ENCODE measurements at places on chromosomes 3 and 15.
A peak's percentile ranks its signal among the peaks of the same experiment; 100 is the strongest.

GRCh38 chr15:80878242-80878866 lies 99.2 kb downstream of the CEMIP start:
- no peak for DNase-seq

GRCh38 chr3:186882881-186883685 lies 40.6 kb downstream of the ADIPOQ start:
- DNase-seq, result peak; percentile 45

DNA sequence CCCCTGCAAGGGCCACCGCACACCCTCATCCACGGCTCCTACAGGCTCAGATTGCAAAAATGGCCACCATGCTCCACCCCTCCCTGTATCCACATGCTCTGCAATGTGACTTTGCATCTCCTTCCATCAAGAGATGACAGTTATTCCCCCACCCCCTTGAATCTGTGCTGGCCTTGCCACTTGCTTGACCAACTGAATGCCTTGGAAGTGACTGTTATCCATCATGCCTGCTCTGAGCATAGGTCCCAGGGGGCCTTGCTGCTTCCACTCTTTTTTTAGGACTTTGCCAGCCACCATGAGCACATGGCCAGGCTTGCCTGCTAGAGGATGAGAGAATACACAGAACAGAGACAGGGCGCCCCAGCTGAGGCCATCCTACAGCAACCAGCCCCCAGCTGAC lies 13.6 kb downstream of the HAPLN3 start:
- no peak for DNase-seq

GRCh38 chr3:144317961-144318360 lies 346.3 kb downstream of the DIPK2A start:
- DNase-seq, result no peak

GRCh38 chr3:50850639-50851511 lies 176.1 kb downstream of the DOCK3 start:
- DNase-seq, result no peak

GRCh38 chr3:62503516-62503915 lies 130.2 kb upstream of the FEZF2 start:
- DNase-seq, result no peak

DNA sequence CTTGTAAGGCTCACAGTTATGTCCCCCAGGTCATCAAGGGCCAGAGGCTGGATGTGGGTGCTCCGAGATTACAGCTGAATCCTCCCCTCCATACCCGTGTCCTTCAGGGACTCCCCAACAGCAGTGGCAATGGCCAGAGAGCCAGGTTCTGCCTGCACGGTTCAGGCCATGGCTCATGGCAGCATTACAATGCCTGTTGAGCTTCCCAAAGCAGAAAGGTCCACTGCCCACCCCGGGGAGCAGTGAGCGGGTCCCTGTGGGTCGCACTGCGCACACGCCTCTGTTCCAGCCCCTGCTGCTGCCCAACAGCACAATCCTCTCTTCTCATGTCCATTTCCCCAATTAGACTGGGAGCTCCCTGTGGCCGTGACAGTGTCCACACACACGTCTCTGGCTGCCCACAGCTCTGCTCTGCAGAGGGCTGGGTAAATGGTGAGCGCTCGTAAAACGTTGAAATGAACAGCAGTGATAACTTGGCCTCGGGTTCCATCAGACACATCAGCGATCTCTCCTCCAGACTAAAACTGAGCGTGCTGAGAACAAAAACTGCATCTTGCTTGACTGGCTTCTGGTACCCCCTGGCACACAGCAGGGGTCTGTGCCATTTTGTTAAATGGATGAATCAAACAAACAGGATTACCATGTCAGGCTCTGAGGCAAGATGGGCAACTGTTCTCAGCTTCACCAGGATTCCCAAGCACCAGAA lies 80.4 kb downstream of the VGLL4 start:
- DNase-seq, result no peak

GRCh38 chr15:88906551-88906950 lies 6.6 kb downstream of the MFGE8 start:
- DNase-seq, result no peak

DNA sequence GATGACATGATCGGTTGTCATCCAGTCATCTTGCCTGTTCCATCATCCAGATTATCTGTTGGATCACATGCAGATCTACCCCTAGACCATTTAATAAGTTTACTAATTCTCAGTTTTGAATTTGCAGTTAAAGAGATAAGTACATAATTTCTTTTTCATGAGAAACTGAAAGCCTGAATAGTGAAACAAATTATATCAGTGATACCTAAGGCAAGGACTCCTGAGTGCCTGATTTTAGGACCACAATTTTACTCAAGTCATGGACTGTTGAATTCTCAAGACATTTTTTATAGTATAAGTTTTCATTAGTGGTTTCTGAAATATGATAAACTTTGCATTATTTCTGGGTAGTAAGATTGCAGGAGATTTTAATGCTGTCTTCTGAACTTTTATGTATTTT lies 13.2 kb downstream of the SIDT1 start:
- DNase-seq, result no peak

GRCh38 chr3:37943631-37944314 lies 46.8 kb upstream of the VILL start:
- DNase-seq, result no peak

GRCh38 chr3:25144430-25144829 lies 283.6 kb upstream of the RARB start:
- no peak for DNase-seq

DNA sequence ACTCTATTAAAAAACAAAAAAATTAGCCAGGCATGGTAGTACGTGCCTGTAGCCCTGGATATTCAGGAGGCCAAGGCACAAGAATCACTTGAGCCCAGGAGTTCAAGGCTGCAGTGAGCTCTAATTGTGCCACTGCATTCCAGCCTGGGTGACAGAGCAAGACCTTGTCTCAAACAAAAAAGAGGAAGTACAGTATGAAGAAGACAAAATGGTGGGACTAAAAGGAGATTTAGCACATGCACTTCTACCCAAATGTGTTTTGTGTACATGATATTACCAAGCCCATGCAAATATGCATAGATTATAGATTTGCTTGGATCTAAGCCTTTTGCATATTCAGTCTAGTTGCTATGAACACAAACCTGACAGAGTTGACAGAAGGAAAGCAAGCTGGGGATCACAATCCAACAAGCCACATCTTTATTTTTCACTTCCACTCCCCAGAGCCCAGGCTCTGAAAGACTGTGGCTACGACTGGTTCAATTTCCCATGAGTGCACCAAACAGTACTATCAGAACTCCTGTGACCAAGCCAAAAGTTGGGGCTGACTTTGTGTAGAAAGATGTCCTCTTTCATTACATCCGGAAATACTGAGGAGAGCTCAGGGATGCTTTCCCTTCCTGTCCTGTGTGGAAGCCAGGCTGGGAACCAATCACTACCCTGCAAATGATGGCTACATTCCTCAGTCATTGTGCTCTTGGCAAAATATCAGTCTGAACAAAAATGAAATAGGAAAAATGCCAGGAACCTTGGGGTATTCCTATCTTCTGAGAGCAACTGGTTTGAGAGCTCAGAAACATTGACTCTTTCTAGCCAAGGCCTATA lies 49.4 kb downstream of the TGM4 start:
- no peak for DNase-seq

DNA sequence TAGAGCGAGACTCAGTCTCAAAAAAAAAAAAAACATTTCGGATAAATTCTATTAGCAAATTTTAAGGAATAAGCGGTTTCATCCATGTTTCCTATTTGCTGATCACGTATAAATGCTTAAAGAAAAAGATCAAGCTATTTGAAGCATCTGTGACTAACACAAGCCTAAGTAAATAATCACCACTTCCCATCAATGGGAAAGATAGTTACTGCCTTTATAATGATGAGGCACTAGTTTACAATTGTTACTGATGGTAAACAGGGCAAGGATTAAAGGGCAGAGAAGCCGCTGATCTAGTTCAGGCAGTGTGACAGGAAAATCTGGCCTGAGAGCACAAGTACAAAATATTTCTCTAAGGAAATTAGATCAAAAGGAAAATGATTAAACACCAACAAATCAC lies 13.7 kb downstream of the CLPX start:
- DNase-seq, result no peak

GRCh38 chr3:44264146-44264545 lies 22.5 kb downstream of the TOPAZ1 start:
- no peak for DNase-seq

GRCh38 chr3:11624161-11624560 lies 19.6 kb downstream of the VGLL4 start:
- no peak for DNase-seq

DNA sequence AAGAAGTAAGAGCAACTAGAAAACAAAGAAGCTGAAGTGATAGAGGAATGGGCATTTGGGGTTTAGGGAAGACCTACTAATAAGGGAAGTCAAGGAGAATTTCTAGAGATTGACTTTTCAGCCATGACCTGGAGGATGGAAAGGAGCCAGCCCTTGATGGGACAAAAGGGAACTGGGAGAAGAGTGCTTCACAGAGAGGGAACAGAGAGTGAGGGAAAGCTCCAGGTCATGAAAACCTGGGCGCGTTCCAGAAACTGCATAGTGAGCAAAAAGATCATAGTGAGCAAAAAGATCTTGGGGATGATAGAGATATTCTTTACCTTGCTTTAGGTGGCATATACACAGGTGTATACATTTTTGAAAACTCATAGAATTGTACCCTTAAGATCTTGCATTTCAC lies 143.1 kb upstream of the NUDT16 start:
- no peak for DNase-seq

GRCh38 chr15:66065325-66065724 lies 188.2 kb downstream of the MEGF11 start:
- DNase-seq, result no peak

GRCh38 chr3:8658306-8659212 lies 14.0 kb upstream of the SSUH2 start:
- no peak for DNase-seq

DNA sequence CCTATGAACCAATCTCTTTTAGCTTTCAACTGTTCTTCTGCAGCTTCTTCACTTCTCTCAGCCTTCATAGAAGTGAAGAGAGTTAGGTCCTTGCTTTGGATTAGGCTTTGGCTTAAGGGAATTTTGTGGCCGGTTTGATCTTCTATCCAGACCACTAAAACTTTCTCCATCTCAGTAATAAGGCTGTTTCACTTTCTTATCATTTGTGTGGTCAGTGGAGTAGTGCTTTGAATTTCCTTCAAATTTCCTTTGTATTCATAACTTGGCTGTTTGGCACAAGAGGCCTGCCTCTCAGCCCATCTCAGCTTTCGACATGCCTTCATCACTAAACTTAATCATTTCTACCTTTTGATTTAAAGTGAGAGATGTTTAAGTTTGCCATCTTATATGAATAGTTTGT lies 21.7 kb downstream of the DZIP1L start:
- no peak for DNase-seq

- DNase-seq, result no peak
These were observed 9.8 kb downstream of the P2RY14 start for GRCh38 chr3:151268267-151269235.

GRCh38 chr3:169604568-169604967 lies 58.9 kb downstream of the MECOM start:
- DNase-seq, result peak; percentile 70

GRCh38 chr3:108983051-108983450 lies 29.4 kb upstream of the GUCA1C start:
- DNase-seq, result no peak

DNA sequence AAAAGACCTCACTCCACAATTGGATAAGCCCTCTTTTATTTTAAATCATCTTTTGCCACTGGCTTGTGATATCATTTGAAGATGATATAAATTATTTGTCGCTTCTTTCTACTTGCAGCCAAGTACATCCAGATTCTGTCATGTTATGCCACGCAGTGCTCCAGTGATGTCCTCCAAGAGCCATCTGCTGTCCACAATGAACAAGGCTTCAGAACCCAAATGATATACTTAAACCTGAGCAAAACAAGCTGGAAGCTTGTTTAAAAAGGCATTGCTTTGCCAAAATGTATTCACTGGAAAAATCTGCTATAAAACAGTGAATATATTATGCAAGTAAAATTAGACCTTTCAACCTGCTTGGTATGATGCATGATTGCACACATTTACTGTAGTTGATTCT lies 58.8 kb upstream of the ARL6 start:
- DNase-seq, result no peak

DNA sequence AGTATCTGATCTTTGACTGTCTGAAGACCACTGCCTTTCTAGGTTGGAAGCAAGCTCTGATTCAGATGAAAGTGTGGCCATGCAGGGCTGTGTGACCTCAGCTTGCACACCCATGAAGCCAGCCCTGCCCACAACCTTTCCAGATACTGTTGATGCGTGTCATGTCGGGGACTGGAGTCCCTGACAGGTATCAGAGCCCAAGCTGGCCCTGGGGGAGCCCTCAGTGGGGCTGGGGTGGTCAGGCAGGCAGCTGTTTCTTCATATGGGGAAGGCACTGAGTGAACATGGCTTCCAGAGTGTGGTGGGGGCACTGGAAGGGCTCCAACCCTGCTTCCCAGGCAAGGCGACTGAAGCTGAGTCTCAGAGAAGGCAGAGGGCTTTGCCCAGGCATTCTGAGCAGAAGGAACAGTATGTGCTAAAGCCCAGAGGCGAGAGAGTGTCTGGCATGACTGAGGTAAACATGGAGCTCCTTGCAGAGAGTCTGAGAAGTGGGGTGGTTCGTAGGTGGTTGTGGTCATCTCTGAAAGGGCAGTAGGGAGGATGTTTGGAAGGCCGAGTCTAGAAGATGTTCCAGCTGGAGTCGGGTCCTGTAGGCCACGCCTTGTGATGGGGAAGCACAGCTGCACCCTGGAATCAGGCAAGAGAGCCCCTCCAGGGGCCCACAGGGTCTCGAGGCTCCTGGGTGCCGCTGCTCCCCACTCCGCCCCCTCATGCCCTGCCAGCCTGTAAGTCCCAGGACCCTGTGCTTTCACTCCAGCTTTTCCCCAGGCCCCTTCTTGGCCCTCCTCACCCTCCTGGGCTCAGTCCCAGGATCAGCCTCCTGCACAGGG lies 122.2 kb downstream of the EEFSEC start:
- DNase-seq, result no peak

DNA sequence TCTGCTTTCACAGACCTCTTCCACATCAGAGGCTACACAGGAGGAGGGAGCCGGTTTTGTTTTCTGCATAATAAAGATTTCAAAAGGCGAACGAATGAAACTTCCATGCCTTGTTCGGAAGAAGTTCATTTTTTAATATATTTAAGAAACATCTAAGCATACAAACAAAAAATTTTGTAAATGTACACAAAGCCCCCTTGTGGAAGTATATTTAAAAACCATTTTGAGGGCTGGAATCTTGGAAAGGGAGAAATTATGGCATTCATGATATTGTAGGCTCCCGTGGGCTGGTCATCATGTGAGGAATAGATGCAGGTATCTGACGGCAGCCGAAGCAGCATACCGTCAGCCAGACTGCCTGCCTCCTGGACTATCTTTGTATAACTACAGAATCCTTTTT lies 90.4 kb downstream of the MECOM start:
- no peak for DNase-seq

DNA sequence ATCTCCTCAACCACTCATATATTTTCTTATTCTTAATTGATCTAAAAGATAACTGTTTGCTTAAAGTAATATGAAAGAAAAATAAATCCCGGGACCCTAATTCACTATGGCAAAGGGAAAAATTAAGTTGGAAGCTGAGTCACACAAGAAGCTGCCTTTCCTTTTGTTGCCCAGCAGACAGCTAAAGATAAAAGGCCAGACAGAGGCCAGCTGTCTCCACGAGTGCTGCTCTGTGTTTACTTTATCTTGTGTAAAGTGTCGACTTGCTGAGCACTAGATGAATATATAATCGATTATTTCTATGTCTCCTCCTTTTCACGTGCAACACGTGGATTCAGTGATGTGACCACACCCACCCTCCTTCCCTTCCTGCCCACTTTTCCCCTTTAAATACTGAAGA lies 52.8 kb upstream of the NSMCE3 start:
- peak; percentile 37 for DNase-seq

- no peak for DNase-seq
These were observed 29.2 kb downstream of the PDHB start for GRCh38 chr3:58404396-58404795.
